M059J (cell line): ENCODE measurements at places on chromosomes 1 and 21.

DNA sequence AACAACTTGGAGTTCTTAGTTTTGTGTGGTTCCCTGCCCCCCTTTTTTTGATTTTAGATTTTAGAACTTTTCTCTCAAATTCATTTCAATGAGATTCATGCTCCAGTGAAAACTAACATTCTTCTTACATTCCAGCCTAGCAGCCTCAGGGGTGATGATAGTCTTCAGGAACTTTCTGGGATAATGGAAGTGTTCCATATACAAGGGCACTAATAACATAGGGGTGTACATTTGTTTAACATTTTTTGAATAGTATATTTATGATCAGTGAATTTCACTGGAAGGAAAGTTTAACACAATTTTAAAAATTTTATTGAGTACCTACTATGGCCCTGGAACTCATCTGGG is 61.4 kb upstream of the ZNF648 start:
- DNase-seq: no peak

- DNase-seq: no peak
Measured at GRCh38 chr21:29520171-29520570, 221.4 kb downstream of the BACH1 start.

DNA sequence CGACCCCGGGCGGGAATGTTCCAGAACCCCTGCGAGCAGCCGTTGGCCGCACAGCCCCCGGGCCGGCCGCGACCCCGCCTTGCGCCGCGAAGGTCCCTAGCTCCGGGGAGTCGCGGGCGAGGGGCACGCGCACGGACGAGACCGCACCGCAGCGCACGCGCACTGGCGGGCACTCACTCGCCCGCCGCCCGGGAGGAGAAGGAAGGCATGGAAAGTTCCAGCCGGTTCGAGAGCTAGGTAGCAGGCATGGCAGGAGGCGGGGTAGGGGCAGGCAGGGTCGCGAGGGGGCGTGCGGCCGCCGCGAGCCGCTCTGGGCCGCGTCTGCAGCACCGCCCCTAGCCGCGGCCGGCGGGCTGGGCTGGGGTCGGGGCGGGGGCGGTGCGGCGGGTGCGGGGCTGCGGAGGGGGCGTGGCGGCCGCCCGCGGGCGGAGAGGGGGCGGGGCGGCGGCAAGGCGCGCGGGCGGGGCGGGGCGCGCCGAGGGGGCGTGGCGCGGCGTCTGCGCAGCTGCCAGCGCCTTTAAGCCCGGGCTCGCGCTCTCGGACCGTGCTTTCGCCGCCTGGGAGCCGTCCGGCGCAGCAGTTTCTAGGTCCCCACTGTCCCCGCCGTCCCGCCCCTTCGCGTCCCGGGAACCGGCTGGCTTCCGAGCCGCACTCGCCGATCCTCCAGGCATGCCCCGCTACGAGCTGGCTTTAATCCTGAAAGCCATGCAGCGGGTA is at the start of the genes MRPS6 and SLC5A3:
Gene MRPS6, plus strand, starts transcription at position 547 of the 717 bp plus-strand sequence. Its CDS starts 123 bp downstream, at position 670.
Gene SLC5A3, plus strand, starts transcription at position 547 of the 717 bp plus-strand sequence. CDS start 21,621 bp downstream, outside the sequence.
- DNase-seq: peak; percentile 88

DNA sequence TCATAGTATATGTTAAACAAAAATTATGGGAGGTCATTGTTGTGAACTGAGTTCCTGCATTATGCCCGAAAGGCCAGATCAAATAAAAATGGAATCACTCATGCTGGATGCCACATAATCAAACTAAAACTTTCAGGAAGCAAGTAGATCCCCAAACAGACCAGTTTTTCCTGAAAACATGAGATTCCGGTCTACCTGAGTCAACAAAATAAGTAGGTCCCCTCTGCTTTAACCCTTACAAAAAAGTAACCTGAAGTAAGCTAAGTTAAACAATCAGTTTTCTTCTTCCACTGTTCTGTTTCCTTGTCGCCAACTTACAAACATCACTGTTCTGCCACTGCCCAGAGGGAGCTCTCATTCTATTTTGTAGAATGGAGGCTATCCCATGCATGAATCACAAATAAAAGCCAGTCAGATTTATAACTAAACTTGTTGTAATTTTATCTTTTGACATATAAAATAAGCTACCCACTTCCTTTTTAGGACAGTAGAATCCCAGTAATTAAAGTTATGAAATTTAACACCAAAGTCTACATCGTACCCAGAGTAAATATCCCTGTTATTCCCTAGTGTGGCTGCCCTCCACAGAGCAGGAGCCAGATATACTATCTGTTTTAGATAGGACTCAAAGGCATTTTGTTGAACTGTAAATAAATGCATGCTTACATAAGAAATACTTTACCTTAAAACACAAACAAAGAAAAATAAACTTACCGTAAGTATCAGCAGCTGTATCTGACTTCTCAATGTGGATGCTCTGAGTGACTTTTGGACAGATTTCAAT is 149.4 kb downstream of the TIAM1 start:
- no peak for DNase-seq

- peak; percentile 99 for DNase-seq
Measured at GRCh38 chr1:116556289-116557006, 14.4 kb downstream of the CD58 start.

DNA sequence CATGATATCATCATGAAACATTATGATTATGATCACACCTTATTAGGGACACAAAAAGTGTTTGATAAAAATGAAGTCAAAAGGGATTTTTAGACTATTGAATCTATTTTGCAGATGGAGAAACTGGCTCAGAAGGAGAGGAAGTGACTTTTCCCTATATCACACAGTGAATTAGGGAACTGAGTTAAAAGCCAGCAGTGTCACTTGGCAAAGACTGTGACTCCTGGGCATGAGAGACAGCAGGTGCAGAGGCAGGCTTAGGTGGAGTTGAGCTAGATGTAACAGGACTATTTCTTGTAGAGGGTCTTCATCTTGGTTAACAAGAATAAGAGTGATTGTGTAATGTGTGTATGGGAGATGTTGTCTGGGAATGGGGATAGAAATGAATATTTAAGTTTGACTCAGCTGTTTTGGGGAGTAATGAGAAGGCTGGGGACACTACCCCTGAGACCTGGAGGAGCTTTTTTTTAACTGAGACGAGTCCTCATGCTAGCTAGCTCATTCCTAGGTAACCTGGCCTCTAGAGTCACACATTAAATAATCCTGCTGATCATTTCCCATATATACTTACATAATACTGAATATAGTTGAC is 1.0 kb upstream of the CD84 start:
- DNase-seq: no peak

- no peak for DNase-seq
Measured at GRCh38 chr21:42466700-42467099, 29.3 kb downstream of the RSPH1 start.

DNA sequence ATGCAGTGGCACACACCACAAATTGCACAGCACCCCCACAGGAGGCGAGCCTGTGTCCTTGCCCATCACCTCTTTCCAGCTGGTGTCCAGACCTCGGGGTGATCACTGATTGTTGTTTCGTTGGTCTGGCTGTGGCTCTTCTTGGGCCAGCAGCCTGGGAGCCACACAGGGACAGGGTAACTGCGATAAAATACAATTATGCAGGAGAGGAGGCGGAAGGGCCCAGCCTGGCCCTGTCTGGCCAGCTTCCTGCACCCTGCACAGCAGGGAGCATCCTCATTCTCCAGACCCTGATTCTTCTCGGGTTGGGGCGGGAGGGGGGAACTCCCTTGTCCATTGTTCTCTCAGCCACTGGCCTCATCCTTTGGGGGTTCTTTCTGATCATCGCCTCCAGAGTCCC is 83.6 kb downstream of the ADARB1 start:
- DNase-seq: no peak

- no peak for DNase-seq
Measured at GRCh38 chr1:222136869-222137268, 395.0 kb upstream of the DUSP10 start.

- no peak for DNase-seq
Measured at GRCh38 chr1:99110140-99111041, 105.7 kb upstream of the PLPPR5 start.

DNA sequence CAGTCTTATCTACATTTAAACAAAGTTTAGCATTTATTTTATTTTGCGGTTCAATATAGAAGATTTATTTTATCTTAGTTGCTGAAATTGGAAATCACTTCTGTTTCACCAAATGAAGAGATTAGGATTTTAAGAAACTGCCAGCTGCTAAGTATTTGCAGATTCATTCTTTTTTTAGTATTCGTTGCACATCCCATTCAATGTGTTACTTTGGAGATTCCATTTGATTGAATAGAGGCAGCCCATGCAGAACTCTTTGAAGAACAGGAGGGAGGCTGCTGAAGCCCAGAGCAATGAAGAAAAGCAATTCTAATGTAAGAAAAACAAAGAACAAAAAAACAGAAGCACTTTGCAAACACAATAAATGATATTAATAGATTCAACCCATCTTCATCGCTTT is 38.6 kb upstream of the IL12RB2 start:
- DNase-seq: no peak

GRCh38 chr1:53408013-53408754 is 51.0 kb upstream of the DMRTB1 start:
- DNase-seq: peak; percentile 50

GRCh38 chr1:185245466-185245865 is 71.6 kb downstream of the IVNS1ABP start:
- peak; percentile 60 for DNase-seq

DNA sequence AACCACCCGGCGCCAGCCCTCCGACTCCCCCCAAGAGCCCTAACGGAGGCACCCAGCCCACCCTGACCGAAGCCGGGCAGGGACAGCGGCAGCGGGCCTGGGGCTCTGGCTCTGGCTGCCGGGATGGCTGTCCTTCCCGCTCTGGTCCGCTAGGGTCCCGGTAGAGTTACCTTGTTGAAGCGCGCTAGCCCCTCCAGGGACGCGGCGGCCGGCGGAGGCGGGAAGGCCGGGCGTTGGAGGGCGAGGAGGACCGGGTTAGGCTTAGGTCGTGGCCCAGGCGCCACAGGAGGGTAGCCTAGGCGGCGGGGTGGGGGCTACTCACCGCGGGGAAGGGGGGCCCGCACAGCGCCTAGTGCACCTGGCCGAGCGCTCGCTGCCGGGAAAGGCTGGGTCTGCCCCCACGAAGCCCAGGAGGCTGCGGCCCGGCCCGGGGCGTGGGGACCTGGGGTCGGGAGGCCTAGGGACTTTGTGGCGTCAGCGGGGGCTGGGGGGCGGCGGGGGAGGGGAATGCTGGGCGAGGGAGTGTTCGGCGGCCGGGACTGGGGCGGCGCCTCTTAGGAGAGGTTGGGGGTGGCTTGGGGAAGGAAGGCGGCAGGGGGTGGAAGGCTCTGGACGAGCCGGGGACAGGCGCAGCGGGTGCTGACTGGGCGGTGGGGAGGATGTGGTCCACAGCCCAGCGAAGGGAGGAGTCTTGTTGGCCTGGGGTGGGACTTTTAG is at the start of gene TRIM17:
Gene TRIM17, minus strand, starts transcription at position 645 of the 717 bp plus-strand sequence. CDS start 1,789 bp downstream, outside the sequence.
- no peak for DNase-seq

GRCh38 chr1:201183209-201183608 is 7.4 kb upstream of the IGFN1 start:
- no peak for DNase-seq

- DNase-seq: no peak
Measured at GRCh38 chr1:46153228-46153627, 20.8 kb upstream of the PIK3R3 start.

GRCh38 chr1:245702346-245702745 is 547.6 kb downstream of the KIF26B start:
- no peak for DNase-seq

GRCh38 chr1:32971576-32971975 is 7.0 kb upstream of the RNF19B start:
- DNase-seq: no peak

GRCh38 chr1:220516014-220516721 is 11.8 kb upstream of the MARK1 start:
- DNase-seq: no peak

DNA sequence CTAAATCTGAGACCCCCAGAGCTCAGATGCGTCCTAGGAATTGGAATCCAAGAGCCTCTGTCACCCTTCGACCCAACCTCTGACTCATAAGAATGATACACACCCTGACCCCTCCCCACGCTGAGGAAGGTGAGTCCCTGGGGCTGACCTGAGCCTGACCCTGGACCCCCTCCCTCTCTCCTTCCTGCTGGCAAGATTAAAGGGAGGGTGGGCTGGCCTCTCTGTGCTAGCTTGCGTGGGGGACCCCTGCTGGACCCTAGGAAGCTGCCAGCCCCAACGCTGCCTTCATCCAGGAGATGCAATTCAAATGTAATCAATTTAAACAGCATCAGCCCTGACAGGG is 627 bp downstream of the PLEKHA6 start:
- peak; percentile 19 for DNase-seq

- DNase-seq: no peak
Measured at GRCh38 chr1:24732186-24732885, 12.9 kb upstream of the CLIC4 start.

DNA sequence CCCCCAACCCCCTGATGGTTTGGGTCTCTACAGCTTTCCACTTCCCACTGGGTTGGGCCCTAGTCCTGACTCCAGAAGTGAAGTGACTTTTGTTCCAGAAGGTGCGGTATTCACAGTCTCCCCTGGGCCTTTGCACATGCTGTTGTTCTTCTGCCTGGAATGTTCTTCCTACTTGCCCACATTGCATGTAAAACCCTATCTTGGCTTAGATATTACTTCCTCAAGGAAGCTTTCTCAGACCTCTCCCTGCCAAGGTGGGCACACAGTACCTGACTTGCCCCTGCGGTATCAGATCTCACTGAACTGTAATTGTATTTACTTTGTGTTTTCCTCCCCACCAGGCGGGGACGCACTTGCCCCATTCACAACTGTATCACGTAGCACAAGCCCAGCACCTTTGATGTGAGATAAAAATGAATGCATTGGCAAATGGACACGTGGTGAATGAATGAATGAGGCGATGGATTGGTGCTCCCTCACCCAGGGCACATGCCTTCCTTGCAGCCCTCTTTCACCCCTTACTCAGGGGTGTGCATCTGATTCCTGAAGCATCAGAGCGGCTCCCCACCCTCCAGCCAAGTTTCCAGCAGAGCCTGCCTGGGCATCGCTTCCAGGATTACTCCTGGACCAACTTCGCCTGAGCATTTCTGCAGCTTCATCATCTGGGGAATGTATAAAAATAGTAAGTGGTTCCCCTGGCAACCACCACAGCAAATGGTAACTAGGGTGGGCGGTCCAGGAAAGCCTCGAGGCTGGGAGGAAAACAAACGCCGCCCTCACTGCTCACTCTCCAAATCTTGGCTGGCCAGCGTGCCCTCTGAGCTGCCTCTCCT is 19.8 kb downstream of the NENF start:
- DNase-seq: peak; percentile 35

GRCh38 chr1:212727386-212728181 is 27.9 kb upstream of the BATF3 start:
- peak; percentile 89 for DNase-seq
